B cell (primary cell): ENCODE measurements at places on chromosomes 1 and 21.

DNA sequence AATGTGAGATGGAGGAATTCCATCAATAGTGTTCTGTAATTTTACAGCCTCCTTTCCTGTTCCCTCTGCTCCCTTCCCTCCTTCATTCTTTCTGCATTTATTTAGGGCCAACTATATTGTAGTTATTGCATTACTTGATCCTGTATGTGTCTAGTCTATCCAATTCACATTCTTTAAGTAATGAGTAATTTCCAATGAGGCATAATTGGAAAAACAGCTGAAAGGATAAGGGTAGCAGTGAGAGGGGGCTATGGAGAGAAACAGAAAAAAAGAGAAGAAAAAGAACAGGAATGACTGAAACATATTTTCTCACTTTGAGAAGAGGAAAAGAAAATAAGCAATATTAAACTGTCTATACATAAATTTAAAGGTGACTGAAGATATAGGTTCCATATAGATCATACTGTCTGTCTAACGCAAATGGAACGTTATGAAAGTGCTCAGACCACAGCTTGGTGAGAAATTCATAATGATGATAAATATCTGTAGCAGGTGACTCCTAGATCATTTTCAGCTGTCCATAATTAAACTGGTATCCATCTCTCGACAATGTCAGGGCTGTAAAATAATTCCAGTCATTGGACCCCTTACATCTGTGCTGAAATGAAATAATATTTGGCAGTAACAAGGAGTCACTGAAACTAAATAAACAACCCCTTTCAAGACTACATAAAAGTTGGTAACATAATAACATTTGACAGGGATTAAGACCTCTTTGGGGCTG is 61.8 kb downstream of the SPAG17 start:
- no peaks in the 10 kb centered on the region for H3K36me3 ChIP-seq
- H3K4me1 ChIP-seq, result no peaks in the 10 kb centered on the region
- no peak overlapping the region for H3K27ac ChIP-seq
- DNase-seq, result no peak
- no peaks in the 10 kb centered on the region for H3K27me3 ChIP-seq

DNA sequence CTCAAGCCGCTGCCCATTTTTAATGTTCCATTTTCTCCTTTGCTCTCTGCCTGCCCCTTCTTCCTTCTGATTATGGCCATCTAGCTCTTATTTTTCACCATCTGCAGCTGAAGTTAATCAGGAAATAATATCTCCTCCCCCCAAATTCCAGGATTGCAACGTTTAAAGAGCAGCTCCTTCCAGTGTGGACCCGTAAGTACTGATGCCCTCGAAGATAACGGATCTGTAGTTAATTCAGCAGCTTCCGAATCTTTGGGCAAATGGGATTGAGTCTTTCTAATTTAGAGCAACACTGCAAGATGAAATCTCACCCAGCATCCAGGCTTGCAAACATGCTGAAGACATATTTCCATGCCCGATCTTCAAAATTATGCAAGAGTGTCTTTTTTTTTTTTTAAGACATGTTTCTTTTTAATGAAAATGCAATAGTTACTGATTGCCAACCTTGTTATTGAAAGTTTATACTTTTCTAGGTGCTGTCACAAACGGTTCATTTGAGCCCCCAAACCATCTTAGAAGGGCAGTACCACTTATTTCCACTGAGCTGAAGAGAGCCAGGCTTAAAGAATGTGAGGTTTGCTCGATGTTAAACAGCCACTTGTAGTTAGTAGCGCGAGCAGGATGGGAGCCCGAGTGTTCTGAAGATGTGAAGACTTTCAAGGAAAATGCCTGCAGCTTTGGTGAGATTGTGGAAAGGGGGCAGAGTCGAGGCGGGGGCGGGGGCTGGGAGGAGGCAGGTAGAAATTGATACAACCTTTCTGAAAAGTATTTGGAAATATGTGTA is 10.9 kb upstream of the RCAN3 start:
- DNase-seq, result no peak
- no peaks in the 10 kb centered on the region for H3K36me3 ChIP-seq
- no peak overlapping the region for H3K4me3 ChIP-seq
- no peaks in the 10 kb centered on the region for H3K4me1 ChIP-seq
- no peaks in the 10 kb centered on the region for H3K27me3 ChIP-seq
- no peak overlapping the region for H3K27ac ChIP-seq

- no peak for DNase-seq
- no peaks in the 10 kb centered on the region for H3K27me3 ChIP-seq
- peaks cover 20% of the 10 kb centered on the region for H3K4me1 ChIP-seq
- H3K4me3 ChIP-seq, result no peak overlapping the region
These were observed 3.1 kb upstream of the CDKN2C start for GRCh38 chr1:50966991-50967390.

DNA sequence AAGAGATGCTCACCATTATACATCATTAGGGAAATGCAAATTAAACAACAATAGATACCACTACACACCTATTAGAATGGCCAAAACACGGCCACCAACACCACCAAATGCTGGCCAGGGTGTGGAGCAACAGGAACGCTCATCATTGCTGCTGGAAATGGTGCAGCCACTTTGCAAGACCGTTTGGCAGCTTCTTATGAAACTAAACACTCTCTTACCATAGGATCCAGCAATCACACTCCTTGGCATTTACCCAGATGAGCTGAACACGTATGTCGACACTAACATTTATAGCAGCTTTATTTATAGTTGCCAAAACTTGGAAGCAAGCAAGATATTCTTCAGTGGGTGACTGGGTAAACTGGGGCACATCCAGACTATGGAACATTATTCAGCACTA is 28.9 kb upstream of the ADARB1 start:
- no peak for DNase-seq
- H3K27me3 ChIP-seq, result no peaks in the 10 kb centered on the region
- no peak overlapping the region for H3K4me3 ChIP-seq
- no peaks in the 10 kb centered on the region for H3K36me3 ChIP-seq

DNA sequence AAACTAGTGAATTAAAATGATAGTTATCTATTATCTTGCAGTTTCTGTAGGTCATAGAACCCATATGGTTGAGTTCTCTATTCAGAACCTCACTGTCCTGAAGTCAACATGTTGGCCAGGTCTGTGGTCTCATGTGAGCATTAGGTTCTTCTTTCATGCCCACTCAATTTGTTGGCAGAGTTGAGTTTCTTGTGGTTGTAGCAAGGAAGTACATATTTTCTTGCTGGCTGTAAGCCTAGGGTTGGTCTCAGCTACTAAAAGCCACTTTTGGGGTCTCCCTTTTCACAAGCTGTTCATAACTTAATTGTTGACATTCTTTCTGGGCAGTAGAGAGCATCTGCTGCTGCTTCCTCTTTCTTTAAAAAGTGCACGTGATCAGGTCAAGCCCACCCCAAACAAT is 1165.1 kb upstream of the NCAM2 start:
- no peaks in the 10 kb centered on the region for H3K27me3 ChIP-seq
- H3K36me3 ChIP-seq, result no peaks in the 10 kb centered on the region

DNA sequence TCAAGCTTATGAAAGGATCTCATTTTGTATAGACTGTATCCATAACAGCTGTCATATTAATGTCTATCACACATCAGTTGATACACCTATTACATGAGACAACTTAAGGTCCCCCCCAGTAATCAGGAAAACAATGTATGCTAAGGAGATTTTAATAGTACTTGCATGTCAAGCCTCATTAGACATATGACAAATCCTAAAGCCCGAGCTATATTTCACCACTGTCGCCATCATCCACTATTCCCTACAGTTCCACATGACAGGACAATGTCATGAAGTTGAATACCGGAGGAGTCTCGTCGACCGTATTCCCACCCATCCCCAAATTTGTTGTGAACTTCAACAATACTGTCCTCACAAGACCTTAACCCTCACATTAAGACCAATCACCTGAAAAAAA is 3.4 kb downstream of the HMGN1 start:
- H3K4me1 ChIP-seq, result peaks cover 18% of the 10 kb centered on the region
- peaks cover 47% of the 10 kb centered on the region for H3K36me3 ChIP-seq
- no peak for DNase-seq
- H3K27me3 ChIP-seq, result no peaks in the 10 kb centered on the region
- no peak overlapping the region for H3K4me3 ChIP-seq

DNA sequence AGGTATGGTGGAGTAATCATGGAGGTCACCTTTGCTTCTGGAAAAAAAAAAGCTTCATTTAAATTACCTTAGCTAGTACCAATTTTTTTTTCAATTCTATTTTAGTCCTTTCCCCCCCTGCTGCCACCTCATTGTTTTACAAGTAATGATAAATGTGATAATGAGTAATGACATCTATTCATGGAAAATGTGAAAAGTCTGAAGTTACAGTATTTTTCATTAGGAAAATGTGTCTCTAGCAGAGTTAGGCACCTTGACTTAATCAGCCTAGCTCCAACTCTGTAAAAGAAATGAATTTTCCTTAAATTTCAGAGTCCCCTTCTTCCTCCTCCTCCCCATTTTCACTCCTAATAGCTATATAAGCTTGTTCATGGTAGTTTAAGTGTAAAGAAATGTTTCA is 204.9 kb upstream of the USP25 start:
- H3K36me3 ChIP-seq, result no peaks in the 10 kb centered on the region
- no peak overlapping the region for H3K27ac ChIP-seq
- no peak overlapping the region for H3K4me3 ChIP-seq
- H3K27me3 ChIP-seq, result no peaks in the 10 kb centered on the region

DNA sequence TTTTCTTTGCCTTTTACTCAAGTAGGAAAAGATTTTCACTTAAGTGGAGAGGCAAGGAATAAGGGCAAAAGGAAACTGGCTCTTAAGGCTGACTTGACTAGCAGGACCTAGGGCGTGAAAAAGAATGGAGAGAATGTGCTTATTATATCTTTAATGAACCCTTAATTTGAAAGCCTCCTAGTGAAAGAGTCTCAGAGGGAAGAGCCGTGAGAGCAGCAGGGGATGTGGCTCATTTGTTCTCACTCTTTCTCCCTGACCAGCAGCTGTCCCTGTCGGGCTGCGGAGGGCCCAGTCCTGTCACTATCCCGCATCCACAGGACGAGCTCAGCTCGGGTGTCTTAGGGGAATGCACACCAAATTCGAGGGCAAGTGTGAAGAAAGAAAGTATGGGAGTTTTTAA is 180.1 kb downstream of the EDEM3 start:
- H3K27me3 ChIP-seq, result no peaks in the 10 kb centered on the region
- DNase-seq, result no peak
- H3K4me1 ChIP-seq, result no peaks in the 10 kb centered on the region
- no peak overlapping the region for H3K4me3 ChIP-seq
- H3K36me3 ChIP-seq, result no peaks in the 10 kb centered on the region
- no peak overlapping the region for H3K27ac ChIP-seq

DNA sequence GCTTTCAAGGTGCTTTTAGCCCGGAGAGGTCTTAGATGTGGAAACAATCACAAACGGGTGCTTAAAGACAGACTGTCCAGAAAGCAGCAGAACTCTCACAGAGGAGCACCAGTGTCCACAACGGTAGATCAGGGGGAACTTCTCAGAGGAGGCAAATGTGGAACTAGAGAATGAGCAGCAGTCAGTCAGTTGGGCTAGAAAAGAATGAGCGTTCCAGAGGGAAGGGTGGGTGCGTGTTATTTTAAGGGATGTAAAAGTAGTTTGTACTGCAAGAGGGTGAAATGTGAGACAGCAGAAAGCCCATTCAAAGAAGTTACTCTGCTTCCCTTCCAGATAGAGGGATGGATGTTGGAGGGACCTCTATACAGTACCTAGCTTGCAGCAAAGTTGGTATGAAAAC is 30.9 kb downstream of the RGS5 start:
- no peak overlapping the region for H3K27ac ChIP-seq
- no peak overlapping the region for H3K4me3 ChIP-seq
- peaks cover 9% of the 10 kb centered on the region for H3K27me3 ChIP-seq
- no peaks in the 10 kb centered on the region for H3K36me3 ChIP-seq
- DNase-seq, result no peak
- no peaks in the 10 kb centered on the region for H3K4me1 ChIP-seq

DNA sequence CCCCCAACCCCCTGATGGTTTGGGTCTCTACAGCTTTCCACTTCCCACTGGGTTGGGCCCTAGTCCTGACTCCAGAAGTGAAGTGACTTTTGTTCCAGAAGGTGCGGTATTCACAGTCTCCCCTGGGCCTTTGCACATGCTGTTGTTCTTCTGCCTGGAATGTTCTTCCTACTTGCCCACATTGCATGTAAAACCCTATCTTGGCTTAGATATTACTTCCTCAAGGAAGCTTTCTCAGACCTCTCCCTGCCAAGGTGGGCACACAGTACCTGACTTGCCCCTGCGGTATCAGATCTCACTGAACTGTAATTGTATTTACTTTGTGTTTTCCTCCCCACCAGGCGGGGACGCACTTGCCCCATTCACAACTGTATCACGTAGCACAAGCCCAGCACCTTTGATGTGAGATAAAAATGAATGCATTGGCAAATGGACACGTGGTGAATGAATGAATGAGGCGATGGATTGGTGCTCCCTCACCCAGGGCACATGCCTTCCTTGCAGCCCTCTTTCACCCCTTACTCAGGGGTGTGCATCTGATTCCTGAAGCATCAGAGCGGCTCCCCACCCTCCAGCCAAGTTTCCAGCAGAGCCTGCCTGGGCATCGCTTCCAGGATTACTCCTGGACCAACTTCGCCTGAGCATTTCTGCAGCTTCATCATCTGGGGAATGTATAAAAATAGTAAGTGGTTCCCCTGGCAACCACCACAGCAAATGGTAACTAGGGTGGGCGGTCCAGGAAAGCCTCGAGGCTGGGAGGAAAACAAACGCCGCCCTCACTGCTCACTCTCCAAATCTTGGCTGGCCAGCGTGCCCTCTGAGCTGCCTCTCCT is 19.8 kb downstream of the NENF start:
- H3K4me3 ChIP-seq, result no peak overlapping the region
- H3K4me1 ChIP-seq, result peaks cover 6% of the 10 kb centered on the region
- DNase-seq, result no peak
- H3K27me3 ChIP-seq, result no peaks in the 10 kb centered on the region

- peaks cover 3% of the 10 kb centered on the region for H3K4me1 ChIP-seq
- no peak for DNase-seq
- H3K27ac ChIP-seq, result no peak overlapping the region
These were observed 34.3 kb upstream of the CCDC27 start for GRCh38 chr1:3717715-3718601.

- DNase-seq, result no peak
- no peaks in the 10 kb centered on the region for H3K27me3 ChIP-seq
- no peaks in the 10 kb centered on the region for H3K4me1 ChIP-seq
These were observed 304.3 kb downstream of the MATN1 start for GRCh38 chr1:30418939-30419720.

DNA sequence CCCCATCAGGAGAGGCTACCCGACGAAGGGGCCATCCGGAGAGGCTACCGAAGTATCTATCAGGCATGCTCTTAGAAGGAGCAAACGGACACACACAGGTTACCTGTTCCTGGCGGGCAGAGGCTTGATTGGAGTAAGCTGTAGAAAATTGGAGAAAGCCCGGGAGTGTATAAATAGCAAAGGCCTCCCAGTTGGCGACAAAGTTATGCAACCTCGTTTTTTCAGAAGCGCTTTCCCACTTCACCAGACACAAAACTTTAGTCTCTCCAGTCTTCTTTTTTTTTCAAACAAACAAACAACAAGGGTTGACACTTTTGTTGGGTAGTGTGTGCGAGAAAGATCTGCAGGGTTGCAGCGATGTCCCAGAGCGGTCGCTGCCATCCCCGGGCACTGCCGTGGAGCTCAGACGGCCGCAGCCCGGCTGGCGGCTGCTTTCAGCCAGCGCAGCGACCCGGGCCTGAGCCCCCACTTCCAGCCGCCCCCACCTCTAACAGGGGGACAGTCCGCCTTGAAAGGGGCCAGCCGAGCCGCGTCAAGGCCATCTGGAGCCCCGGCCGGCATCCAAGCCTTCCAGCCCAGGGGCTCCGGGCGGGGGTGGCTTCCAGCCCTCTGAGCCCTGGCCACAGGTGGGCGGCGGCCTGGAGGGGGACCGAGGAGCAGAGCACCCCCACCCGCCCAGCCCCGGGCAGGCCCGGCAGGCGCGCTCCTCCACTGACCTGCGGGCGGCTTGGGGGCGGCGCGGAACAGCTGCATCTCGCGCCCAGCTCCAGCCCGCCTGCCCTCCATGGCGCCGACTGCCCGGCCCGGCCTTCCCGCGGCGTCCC is 616 bp downstream of the MCOLN3 start:
- H3K27ac ChIP-seq, result no peak overlapping the region
- peaks cover 35% of the 10 kb centered on the region for H3K27me3 ChIP-seq
- no peaks in the 10 kb centered on the region for H3K36me3 ChIP-seq
- H3K4me3 ChIP-seq, result no peak overlapping the region
